DMS153 (cell line): ENCODE measurements at places on chromosomes 4 and X.

- DNase-seq, result no peak
Observed at GRCh38 chr4:14644580-14645282, 357.6 kb upstream of the CPEB2 start.

DNA sequence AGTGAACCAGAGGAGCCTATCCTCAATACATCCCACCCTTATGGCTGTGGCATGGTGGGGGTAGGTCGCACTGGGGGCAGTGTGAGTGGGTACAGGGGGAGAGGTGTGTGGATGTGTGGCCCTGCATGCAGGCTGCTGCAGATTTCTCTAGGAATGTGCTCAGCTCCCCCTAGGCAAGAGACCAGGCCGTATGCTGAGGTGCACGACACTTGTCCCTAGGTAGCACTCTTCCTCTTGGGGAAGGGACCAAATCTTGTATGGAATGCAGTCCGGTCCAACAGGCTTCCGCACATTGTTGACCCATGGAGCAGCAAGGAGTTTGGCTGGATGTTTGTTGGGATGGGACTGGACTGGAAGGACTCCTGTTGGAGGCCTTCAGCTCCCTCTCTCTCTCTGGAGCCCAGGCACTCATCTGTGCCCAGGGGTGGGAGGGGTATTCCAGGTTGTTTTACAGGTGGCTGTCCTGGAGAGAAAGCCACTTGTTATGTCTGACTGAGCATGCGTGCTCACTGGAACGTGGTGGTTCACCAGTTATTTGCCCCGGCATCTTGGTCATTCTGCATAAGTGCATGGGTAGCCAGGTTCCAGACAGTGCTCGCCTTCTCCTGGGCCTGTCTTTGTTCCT is 55.1 kb downstream of the NBDY start:
- DNase-seq, result no peak

GRCh38 chr4:135354876-135355275 is 1153.3 kb upstream of the PABPC4L start:
- no peak for DNase-seq

DNA sequence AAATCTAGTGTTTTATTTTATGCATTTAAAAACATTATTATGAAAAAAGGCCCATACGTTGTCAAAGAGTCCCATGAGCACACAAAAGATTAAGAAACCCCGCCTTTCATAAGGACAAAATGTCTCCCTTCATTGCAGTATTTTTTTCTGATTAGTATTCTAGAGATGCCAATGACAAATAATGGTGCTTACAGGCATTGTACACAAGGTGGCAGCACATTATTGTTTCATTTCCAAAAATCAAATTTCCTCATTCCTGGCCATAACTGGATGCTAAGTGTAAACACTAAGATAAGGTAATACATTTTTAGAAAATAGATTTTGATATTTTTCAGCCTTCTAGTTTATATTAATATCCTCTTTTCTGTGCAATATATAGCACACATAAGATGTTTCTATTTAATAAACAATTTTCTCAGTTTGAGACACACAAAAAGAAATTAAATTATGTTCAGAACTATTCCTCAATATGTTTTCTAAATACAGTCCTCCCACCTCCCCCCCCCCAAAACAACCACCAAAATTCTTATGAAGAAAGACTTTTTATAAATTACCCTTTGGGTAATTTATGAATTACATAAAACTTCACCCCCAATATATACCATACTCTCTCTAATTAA is 47.7 kb downstream of the TIGD2 start:
- peak; percentile 30 for DNase-seq

DNA sequence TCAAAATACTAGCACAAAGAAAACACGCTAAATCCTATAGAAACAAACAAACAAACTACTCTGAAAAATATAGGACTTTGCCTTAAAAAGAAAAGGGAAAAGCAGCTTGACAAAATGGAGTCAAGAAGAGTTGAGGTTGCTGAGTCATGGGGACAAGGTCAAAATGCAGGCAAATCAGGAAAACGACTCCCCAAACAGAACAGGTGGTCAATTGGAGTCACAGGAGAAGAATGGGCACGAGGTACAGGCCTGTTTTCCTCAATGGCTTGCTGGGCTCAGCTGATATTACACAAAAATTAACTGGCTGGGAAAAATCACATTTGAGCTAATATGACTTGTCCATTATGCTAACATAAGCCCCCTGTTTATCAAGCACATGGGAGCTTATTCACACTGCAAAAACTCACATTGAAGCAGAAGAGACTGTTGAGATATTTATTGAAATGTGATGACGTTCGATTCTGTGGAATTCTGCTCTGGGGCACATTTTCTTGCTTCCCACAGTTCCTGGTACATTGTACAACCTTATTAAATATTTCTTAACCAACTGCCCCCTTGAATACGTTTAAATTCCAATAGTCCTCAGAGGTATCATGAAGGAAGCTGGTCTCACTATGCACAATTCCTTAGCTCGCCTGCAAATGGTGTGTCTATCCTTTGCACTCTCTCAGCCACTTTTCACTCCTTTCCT is 1622.1 kb downstream of the STIM2 start:
- DNase-seq, result no peak

- no peak for DNase-seq
Observed at GRCh38 chrX:22950269-22951266, 49.2 kb upstream of the DDX53 start.

DNA sequence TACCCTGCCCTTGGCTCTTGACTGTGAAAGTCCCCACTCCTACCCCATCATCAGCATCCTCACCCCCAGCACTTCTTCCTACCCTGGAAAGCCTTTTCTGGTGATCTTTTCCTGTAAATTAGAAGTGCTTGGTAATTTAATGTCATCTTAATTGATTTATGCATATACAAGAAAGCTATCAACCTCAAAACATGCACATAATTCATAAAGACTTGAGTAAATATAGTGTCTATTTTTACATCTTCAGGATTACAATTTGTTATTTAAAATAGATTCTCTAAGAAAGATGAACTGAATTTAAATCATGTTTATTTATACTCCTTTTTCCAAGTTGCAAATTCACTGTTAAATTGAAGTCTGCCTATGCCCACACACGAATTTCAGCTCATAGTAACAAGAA is 36.0 kb upstream of the EXOC1L start:
- no peak for DNase-seq

GRCh38 chrX:34866646-34867045 is 76.0 kb upstream of the FAM47B start:
- DNase-seq, result no peak

- DNase-seq, result no peak
Observed at GRCh38 chr4:88054901-88055300, 47.5 kb downstream of the PKD2 start.

DNA sequence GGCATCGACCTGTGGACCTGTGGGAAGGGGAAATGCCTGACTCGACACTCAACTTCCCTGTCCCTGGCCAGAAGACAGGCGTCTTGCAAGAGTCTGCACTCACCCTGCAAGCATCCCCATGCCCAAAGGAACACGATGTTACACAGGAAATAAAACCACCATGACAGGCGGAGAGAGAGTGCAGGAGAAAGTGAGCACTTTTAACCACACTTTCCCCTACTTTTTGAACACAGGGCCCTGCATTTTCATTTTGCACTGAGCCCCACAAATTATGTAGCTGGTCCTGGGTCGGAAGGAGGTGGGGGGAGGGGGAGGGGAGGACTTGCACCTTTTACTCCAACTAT is 13.8 kb upstream of the MAN2B2 start:
- no peak for DNase-seq

GRCh38 chrX:84340968-84341367 is 153.0 kb upstream of the RPS6KA6 start:
- DNase-seq, result no peak

GRCh38 chr4:143347484-143348111 is 10.9 kb downstream of the GAB1 start:
- no peak for DNase-seq

GRCh38 chrX:18561020-18561419 is 110.9 kb downstream of the RS1 start:
- no peak for DNase-seq

- DNase-seq, result no peak
Observed at GRCh38 chrX:56812515-56813105, 83.6 kb downstream of the NBDY start.

GRCh38 chrX:109812236-109812635 is 79.2 kb upstream of the ACSL4 start:
- DNase-seq, result no peak

DNA sequence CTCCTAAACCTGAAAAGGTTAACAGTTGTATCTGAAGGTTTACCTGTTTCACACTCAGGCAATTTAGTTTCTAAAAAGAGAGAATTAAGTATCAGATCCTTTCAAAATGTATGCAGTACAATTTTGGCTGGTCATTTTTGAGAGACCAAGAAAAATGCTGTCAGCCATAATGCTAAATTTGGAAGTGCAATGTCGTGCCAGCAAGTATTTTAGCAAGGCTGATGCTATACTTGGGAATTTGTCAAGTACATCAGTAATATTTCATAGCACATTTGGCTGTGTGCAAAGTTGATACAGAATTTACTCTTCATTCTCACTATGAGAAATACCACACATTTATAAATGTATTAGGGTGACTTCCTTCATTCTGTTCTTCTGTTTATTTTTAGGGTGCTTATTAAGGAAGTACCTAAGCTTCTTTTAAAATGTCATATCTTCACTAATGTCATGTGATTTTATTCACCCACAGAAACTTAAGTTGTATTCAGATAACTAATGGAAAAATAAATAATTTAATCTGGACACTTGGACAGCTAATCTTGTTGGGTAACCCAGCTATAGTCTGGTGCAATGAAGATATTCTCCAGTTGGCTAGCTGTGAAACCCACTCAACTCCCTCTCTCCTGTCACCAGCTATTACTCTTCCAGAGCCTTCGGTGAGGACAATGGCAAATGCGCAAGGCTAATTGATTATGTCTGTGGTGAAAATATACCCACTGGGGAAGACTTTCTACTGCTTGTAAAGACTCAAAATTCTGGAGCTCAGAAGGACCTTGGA is 84.2 kb upstream of the TLL1 start:
- no peak for DNase-seq

GRCh38 chr4:158181906-158182305 is 9.1 kb upstream of the GASK1B start:
- DNase-seq, result no peak

DNA sequence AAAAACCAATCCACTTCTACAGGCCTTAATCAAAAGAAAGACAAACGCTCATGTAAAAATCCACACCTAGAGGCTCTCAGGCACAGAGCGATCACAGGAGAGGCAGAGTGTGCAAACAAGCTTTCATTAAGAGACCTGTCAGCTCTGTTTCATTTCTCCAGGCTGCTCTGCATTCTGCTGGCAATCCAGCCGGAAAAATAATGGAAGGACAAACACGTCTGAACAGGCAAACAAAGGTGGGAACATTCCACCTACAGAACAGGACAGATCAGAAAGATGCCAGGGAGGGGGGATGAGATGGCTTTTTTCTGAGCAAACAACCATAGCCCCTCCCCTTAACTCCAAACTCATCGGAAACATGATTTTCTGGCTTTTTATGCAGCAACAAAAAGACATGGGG is 9.7 kb downstream of the SOD3 start:
- DNase-seq, result no peak

GRCh38 chr4:5705647-5706320 is 2.6 kb downstream of the EVC2 start:
- no peak for DNase-seq

GRCh38 chr4:85812776-85813175 is 337.8 kb downstream of the ARHGAP24 start:
- DNase-seq, result no peak

GRCh38 chr4:90127706-90128345 is 632 bp downstream of the CCSER1 start:
- no peak for DNase-seq
